Activated CD4-positive, alpha-beta T cell treated with anti-CD3 and anti-CD28 coated beads, Interleukin-10, Interleukin-2, amounts not matched to agents 100 ng/mL and 50 ng/mL, durations not matched to agents 16 hours and 8 hours (primary cell): ENCODE measurements at places on chromosomes 5 and 9.

GRCh38 chr9:38700695-38701094 lies 19.2 kb downstream of the FAM240B start:
- DNase-seq, result no peak

- DNase-seq, result no peak
These were observed 23.1 kb upstream of the FGF10 start for GRCh38 chr5:44412286-44412685.

- DNase-seq, result no peak
These were observed 63.6 kb upstream of the TNPO1 start for GRCh38 chr5:72752909-72753308.

GRCh38 chr5:308672-309271 lies 12.7 kb upstream of the AHRR start:
- DNase-seq, result no peak

DNA sequence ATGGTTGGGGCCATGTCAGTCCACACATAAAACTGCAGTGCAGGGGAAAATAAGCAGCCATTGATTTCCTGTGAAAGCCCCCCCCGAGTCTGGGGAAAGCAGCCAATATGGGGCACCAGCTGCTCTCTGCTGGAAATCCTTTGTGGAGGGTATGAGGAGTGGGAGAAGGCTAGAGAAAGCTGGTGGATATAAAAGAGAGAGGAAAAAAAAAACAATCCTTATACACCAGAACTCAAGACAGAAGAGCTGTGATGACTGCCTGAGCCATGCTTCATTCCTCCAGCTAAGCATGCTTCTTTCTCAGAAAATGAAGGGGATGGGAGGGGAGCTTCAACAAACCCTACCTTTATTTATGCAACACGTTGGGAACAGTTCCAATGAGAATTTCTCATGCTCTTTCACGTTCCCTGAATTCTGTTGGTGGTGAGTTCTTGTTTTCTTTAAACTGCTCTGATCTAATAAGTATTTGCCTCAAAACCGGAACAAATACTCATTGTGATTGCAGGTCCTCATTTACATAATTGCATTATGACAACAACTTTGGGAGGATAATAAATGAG lies 688.0 kb upstream of the SEMA6A start:
- no peak for DNase-seq

DNA sequence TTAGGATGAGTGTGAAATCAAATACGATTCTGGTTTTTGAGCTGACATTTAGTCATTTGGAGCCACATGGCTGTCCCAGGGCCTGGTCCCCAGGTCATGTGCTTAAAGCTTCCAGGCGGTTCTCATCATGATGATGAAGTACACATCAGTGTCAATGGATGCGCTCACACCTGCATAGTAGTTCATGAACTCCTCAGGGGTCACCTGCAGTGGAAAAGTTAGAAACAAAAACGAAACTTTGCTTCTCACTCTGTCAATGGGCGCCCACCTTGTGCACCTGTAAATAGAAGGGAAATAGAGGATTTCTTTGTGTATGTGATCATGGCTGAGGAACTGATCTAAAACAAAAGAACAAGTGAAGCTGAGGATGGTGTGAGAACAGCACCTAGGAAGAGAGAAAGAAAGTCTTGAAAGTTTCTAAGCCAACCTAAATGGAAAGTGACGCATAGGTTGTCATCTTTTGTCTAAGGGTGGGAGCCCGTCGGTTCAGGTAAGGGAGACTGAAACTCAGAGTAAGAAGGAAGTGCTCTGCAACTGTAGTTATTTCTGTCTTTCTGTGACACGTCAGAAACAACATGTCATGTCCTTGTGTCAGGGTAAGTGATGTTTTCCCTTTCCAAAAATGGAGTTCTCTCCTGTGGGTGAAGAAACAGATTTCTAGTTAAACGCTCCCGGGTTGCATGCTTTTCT lies 33.8 kb downstream of the CAPSL start:
- peak; percentile 87 for DNase-seq

GRCh38 chr5:40877371-40877988 lies 31.8 kb upstream of the C7 start:
- DNase-seq, result peak; percentile 25

DNA sequence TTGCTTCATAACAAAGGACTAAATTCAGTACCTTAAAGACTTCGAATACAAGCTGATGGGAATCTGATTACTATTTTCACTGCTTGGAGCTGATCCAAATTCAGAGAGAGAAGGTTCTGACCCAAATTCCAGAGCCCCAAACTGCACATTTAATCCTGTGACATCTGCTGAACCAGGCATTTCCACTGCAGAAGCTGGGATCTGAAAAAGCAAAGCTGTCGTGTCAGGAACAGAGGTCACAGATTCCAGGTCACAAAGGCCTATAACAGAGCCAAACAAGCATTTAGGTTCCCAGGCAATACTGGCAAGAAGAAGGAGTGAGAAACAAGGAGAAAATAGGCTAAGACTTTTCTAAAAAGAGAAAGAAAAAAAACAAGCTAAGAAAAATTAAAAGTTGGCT lies 105.3 kb downstream of the UBAP2 start:
- DNase-seq, result no peak

DNA sequence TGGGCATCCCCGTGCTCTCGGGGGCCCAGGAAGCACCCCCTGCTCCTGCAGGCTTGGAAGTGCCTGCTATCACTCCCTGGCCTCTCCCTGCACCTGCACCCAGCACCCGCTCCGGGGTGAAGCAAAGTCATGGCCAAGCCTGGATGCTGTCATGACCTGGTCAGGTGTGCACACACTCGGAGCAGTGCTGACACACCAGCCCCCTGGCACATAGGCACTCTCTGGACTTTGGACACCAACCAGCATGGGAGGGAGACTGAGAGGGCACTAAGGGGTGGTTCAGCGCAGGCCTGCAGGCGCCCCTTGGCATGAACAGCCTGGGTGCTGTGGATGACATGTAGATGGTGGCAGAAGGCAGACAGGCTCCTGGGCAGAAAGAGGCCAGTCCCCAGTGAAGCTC lies 158.6 kb downstream of the GHR start:
- DNase-seq, result no peak

DNA sequence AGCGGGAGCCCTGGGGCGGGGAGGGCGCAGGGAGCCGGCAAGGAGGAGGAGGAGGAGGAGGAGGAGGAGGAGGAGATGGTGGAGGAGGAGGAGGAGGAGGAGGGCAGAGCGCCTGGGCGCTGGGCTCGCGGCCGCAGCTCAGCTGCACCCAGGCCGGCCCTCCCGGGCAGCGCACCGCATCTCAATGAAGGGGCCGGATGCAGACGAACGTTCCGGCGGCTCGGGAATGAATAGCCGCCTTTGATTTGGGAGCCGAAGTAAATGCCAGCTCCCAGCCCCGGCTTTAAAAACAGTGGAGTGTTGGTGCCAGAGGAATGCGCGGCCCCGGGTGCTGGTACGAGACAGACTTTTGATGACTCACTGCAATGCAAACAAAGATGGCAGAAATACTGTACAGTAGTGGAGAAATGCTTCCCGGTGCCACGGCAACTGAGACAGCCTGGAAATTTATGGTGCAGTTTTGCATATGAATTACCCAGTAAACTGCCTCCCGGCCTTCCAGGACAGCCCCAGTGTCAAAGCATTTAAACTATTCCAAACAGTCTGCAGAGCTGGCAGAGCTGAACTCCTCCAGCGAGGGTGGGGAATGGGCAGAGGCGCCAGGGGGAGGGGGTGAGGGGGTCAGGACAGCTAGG lies 43.1 kb downstream of the NACC2 start:
- DNase-seq, result peak; percentile 15

GRCh38 chr5:55817030-55817429 lies 34.1 kb upstream of the IL31RA start:
- no peak for DNase-seq

DNA sequence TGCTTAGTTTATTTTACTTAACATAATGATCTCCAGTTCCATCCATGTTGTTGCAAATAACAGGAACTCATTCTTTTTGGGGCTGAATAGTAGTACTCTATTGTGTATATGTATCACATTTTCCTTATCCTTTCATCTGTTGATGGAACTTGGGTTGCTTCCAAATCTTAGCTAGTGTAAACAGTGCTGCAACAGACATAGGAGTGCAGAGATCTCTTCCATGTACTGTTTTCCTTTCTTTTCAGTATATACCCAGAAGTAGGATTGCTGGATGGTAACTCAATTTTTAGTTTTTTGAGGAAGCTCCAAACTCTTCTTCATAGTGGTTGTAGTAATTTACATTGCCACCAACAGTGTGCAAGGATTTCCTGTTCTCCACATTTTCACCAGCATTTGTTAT lies 138.8 kb upstream of the POC5 start:
- DNase-seq, result no peak

GRCh38 chr9:16414451-16414850 lies 456.0 kb downstream of the BNC2 start:
- DNase-seq, result no peak

DNA sequence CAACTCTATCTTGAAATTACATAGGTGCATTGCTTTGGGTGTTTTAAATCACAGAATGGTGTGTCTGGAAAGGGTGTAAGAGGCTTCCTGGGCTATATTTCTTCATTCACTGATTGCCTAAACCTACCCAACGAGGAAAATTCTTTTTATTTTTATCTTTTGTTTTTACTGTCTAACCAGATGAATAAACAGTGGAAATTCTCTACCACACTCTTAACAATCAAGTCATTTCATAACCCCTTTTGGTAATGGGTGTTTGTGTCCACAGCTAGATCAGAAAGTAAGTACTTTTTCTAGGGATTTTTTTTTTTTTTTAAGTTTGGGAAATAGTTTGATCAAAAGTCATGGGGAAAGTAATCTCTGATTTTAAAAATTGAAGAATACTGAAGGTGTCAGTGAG lies 27.6 kb upstream of the C5orf47 start:
- DNase-seq, result no peak

- peak; percentile 90 for DNase-seq
These were observed 12.1 kb upstream of the TNFAIP8 start for GRCh38 chr5:119343766-119344165.

DNA sequence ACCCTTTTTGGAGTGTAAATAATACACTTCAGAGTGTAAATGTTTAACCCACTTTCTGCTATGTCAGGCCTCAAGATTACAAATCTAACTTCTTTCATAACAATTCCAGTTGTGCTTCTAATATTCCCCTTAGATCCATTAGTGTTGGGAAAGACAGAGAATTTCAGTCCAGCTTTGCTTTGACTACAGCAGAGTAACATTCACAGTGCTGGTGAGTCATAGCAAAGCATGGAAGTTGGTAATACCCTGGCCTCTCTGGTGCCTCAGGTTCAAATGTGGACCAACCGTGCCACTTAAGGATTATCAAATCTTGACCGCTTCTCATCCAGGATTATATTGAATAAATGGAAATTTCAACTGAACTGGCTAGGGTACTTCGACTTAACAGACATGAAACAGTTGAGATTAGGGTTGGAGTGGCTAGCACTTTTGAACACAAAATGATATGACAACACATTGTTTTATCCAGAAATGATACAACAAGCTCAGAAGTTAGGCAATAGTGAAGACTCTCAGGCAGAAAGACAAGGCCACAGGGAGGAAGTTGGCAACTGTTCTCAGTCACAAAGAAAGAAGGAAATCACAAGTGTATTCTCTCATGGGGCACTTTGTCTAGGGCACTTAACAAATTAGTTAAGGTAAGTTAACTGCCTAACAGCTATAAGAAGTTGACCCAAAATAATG lies 24.4 kb upstream of the RASA1 start:
- DNase-seq, result peak; percentile 54
